IMR-90 (cell line): ENCODE measurements at places on chromosomes 3 and 15. TPM values are rescaled to one million over a fixed set of nuclear protein-coding genes. Genes with fewer than 3 reads are reported as not detected.

DNA sequence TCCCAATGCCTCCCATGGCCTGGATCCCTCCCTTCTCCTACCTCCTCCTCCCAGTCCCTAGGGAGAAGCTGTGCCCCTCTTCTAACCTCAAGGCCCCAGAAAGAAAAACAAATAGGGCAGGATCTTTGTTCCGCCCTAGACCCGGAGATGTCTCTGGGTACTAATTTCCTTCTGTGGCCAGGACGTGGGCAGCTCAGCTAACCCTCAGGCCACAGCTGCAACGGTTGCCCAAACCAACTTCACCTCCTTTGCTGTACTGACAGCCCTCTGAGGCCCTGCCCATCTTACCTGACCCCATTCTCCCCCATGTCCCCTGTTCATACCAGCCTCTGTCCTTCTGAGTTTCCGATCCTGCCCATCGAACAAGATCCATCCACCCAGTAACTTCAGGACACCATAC is 70.7 kb downstream of the SRGAP3 start:
- DNase-seq = no peak

CDV3 gene
- 120 and 189 TPM in 2 replicates for total RNA-seq

MORC1 gene
- not detected in 2 replicates for total RNA-seq

- DNase-seq = no peak
Measured at GRCh38 chr3:23697416-23697815, 108.3 kb upstream of the UBE2E1 start.

- DNase-seq = peak; percentile 90
Measured at GRCh38 chr15:64527263-64527984, 67.0 kb downstream of the ZNF609 start.

DNA sequence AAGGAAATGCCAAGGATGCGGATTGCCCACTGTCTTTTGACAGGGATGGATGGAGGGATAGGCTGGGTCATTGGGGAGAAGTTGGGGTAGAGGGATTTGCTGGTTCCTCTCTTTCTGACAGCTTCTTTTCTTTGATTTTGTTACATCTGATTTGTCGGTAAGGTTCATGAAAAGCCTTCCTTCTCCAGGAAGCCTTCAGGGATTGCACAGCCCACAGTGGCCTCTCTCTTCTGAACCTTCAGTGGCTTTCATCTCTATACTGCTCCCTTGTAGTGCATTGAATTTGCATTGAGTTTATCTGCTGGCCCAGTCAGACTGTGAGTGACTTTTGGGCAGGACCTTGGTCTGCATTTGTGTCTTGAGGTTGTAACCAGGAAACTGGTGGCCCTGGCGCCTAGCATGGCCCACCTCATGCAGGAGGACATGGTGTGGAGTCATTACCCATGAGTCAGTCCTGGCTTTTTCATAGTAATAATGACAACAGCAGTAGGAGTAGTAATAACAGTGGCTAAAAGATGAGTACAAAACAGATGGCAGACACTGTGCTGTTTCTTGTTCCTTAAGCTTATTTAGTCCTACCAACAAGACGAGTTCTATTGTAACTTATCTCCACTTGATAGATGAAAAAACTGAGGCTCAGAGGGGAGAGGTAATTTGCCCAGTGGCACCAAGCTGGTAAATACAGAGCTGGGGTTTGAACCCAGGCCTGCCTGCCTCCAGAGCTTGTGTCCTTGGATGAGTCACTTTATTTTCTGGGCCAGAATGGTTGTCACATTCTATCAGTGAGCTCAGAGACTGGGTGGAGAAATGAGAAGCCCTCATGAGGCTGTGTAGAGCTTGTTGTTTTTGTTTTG is 28.4 kb downstream of the SMAD6 start:
- peak; percentile 76 for DNase-seq

DNA sequence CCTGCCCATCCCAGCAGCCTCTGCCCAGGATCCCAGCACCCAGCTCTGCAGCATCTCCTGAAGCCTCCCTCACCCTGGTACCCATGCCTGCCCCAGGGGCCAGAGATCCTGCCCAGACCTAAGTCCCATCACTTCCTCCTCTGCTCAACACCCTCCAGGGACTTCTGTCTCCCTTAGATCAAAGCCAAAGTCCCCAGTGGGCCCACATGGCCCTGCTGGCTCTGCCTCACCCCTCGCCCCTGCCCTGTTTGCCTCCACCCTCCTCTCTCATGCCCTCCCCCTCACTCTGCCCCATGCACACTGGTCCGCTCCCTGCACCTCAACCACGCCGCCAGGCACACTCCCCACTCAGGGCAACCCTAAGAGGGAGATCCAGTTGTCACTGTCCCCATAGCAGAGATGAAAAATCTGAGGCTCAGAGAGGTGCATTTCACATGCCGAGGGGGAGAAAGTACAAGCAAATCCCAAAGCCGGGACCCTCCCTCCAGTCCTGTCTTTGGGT is 146.5 kb downstream of the NUP210 start:
- DNase-seq = no peak

PRKAR2A gene
- total RNA-seq = 48.2 and 53.0 TPM in 2 replicates

DNA sequence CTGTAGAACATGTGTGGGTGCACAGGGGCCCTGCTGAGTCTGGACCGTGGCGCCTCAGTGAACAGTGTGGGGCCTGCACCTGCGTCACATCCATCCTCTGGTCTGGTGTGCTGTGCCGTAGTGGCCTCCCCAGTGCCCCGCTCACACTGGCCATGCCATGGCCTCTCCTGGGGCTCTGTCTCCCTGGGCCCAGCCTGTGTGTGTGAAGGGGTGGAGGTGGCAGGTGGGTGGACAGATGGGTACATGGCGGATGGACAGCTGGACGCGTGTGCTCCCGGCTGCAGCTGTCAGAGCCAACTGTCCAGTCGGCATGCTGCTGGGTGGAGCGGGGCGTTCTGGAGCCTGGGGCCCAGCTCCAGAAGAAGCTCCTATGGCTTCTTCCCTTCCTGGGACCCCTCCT is 17.8 kb downstream of the PLXNA1 start:
- DNase-seq = no peak

NAA50 gene
- 115 and 125 TPM in 2 replicates for total RNA-seq

- no peak for DNase-seq
Measured at GRCh38 chr15:68303560-68304436, 26.3 kb downstream of the FEM1B start.

DNA sequence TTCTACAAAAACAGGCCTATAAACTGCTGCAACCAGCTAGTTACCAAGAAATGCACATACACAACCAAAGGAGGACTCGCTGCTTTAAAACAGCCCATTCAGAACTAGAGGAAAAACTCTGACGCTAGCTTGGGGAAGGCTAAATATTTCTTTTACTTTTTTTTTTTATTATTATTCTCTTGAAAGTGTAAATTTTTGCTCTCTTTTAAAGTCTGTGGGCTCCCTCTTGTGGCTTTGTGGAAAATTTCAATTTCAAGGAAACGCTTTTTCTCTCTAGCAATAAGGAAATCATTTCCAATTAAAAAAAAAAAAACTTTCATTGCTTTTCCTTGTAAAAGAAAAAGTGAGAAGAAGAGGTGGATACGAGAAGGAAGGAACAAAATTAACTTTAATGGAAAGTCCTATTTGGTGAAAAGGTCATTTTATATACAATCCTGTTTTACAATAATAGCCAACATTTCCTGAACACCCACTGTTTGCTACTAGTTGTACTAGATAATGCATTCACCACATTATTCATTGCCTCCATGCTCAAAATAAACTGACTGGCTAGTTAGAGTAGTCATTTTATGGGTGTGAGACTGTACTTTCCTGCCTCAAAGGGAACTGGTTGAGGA is 51.2 kb upstream of the SAMMSON start:
- peak; percentile 66 for DNase-seq

P2RY1 gene
- under 0.01 TPM in 1 of 2 replicates, not detected in the other for total RNA-seq

GRCh38 chr15:29428925-29429573 is 159.4 kb upstream of the NSMCE3 start:
- no peak for DNase-seq

DNA sequence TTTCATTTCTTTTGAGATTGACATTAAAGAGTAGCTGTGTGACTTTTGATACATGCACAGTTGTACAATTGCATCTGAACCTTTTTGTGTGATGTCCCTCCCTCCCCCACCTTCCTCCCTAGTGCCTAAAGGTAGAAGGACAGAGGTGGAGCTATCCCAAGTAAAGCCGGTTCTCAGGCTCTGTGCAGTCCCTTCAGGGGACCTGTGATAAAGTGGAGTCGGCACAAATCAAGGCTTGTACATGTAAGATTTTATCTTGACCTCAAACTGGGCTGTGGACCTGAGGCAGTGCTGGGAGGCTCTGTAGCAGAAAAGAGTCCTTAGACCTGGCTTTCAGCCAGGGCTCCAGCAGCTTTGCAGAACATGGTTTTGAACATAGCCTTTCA is 55.5 kb upstream of the CMTM7 start:
- no peak for DNase-seq

DNA sequence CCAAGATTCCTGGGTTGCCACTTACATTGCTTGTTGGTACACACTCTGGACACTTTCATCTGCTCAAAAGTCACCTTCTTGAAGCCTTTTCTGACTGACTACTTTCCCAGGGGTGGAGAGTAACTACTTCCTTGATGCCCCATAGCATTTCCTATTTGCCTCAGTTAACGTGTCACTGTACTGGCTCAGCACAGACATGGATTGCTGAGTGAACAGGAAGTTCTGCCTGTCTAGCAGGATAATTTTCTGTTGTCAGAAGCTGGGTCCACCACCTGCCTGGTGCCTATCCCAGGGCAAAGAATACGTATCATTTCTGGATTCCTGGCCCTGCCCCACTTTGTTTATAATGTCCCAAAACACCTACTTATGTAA is 15.3 kb upstream of the ABHD17C start:
- DNase-seq = no peak

ATP13A3 gene
- 154 and 284 TPM in 2 replicates for total RNA-seq

C3orf85 gene
- not detected in 2 replicates for total RNA-seq

NOX5 gene
- total RNA-seq = under 0.01 TPM in 1 of 2 replicates, not detected in the other

DNA sequence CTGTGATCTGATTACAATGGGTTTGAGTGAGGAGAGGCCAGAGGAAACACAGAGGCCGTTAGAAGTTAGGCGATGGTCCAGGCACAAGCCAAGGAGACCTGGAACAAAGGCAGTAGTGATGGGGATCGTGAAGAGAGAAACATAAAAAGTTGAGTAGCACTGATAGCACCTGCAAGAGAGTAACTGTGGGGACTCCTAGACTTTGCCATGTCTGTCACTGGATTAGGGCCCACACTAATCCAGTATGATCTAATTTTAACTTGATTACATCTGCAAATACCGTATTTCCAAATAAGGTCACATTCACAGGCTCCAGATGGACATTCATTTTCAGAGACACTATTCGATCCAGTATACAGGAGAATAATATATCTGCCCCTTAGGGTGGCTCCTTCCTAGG is 144.7 kb downstream of the RAB11A start:
- DNase-seq = no peak

- DNase-seq = no peak
Measured at GRCh38 chr15:40282147-40282868, 556 bp downstream of the ANKRD63 start.

CAND2 gene
- total RNA-seq = 2.5 and 2.9 TPM in 2 replicates

DNA sequence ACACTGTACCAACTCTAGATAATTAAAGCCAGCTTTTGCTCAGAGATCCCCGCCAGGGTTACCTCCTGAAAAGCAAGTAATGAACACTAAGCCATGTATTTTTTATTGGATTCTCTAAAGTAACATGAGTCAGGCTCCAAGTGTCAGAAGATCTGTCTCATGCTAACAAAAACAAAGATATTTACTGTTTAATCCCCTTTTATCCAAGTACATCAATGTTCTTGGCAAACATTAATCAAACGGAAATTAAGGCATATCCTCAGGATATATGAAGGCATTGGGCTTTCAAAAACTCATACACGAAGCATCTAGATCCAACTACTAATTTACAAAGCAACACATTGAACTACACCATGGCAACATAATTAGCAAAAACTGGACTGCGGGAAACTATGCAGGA is 37.2 kb downstream of the MYO5A start:
- DNase-seq = no peak

NR1I2 gene
- not detected in 2 replicates for total RNA-seq

DNA sequence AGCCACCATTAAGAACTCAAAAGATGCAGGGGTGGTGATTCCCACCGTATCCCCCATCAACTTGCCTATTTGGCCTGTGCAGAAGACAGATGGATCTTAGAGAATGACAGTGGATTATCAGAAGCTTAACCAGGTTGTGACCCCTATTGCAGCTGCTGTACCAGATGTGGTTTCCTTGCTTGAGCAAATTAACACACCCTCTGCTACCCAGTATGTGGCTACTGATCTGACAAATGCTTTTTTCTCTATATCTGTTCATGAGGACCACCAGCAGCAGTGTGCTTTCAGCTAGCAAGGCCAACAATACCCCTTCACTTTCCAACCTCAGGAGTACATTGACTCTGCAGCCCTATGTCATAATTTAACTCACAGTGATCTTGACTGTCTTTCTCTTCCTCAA is 8.6 kb upstream of the MCF2L2 start:
- DNase-seq = no peak

DNA sequence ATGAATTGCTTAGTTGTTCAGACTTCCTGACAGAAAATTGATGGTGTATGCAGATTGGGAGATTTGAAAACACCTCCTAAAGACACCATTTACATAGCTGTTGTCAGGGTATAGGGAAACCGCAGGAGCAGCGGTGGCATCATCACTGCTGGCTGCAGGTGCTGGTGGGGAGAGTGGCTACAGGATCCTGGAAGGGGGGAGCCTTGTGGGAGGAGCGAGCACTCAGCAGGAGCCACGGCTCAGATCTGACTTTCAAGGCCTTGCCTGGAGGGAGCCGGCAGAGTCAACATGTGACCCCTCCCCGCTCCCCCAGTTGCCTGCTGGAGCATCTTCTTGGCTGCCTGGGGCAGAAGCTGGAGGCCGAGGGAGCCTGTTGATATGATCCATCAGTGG is 26.1 kb downstream of the EDEM1 start:
- no peak for DNase-seq

DNA sequence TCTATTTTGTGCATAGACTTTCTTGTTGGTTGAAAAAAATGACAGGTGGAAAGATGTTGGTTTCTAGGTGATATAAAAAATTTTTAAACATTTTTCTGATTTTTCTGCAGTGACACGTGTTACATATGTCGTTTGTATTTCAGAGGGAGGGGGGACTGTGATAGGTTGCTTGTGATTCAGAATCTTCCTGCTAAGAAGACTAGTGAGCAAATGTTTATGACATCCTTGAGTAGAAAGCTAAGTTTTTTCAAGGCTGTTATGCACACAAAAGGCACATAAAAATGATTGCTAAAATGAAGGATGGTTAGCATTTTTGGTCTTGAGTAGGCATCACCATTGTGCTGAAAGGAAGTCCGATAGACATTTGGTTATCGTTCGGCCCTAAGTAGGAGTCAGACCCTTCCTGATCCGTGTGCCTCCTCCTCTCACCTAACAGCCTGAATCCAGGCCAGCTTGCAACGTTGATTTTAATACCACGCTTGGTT is 1.5 kb downstream of the ZNF639 start:
- DNase-seq = peak; percentile 65

ENTPD3 gene
- not detected in 2 replicates for total RNA-seq

GRCh38 chr3:141089339-141090152 is 38.4 kb downstream of the SPSB4 start:
- no peak for DNase-seq

GRCh38 chr3:105430455-105430854 is 63.7 kb downstream of the ALCAM start:
- DNase-seq = no peak
